NCI-H2081 treated with DMSO at 0.1 percent for 48 hours (cell line): ENCODE measurements at places on chromosomes 16 and 17.

DNA sequence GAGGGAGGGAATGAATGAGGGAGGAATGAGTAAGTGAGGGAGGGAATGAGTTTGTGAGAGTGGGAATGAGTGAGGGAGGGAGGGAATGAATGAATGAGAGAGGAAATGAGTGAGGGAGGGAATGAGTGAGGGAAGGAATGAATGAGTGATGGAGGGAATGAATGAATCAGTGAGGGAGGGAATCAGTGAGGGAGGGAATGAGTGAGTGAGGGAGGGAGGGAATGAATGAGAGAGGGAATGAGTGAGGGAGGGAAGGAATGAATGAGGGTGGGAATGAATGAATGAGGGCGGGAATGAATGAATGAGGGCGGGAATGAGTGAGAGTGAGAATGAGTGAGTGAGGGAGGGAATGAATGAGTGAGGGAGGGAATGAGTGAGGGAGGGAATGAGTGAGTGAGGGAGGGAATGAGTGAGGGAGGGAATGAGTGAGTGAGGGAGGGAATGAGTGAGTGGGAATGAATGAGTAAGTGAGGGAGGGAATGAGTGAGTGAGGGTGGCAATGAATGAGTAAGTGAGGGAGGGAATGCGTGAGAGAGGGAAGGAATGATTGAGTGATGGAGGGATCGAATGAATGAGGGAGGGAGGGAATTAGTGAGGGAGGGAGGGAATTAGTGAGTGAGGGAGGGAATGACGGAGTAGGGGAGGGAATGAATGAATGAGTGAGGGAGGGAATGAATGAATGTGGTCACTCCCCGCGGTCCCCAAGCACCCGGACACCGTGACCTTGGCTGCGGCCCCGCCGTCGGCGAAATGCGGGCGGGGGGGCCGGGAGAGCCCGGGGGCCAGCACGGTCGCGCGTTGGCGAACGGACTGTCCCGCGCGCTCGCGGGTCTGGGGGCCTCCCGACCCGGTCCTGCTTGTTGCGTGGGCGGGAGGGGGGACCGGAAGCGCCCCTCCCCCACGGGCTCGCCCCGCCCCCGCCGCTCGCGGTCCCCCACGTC, 1.1 kb upstream of the UBE2I start:
- DNase-seq = no peak

DNA sequence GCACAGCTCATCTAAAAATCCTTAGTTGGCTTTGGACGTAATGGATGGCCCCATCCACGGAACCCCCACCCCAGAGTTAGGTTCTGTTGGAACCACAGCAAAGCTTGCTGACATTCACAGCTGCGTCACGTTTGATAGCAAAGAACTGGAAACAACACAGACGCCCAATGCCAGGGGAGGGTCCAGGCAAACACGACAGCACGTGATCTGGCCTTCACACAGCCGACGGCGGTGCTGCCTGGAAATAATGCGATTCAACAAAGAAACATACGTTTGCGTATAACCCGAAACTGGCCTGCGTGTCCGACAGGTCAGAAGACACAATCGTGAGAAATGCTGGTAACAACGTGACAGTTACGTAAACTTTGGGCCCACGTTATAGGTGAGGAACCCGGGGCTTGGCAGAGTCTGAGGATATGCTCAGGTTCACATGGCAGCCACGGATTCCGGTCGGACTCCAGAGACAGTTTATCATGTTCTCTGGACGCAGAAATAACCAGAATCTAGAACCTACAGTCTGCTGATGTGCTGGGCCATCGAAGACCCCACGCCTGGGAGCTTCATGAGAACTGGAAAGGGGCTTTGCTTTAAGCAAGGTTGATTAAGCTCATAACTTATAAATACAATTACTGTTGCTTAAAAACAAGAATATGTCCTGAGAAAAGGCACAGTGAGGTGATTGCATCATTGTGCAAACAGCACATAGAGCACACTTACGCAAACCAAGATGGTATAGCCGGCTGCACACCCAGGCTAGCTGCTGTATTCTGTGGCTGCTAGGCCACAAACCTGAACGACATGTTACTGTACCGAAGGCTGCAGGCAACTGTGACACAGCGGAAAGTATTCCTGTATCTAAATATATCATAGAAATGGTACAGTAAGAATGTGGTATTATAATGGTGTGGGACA, 70.4 kb downstream of the RPH3AL start:
- DNase-seq = no peak

DNA sequence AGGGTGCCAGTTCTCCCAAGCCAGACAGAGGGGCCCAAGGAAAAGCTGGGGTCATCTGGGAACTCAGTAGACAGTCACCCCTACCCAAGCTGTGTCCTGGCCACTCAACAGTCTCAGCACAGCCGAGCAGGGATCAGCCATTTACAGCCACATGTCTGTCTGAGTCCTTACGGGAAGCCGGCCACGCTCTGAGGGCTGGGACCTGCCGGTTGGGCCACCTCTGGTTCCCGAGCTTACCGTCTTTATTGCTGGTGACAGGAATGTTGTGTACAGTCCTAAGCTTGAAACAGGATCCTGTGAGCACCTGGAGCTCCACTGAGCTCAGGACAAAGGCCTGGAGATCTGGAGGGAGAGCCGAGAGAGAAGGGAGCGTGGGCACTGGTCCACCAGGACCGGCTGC, 59.8 kb downstream of the TIMM22 start:
- DNase-seq = no peak

- no peak for DNase-seq
These were observed 27.9 kb upstream of the CPHXL start for GRCh38 chr16:75754141-75754540.

DNA sequence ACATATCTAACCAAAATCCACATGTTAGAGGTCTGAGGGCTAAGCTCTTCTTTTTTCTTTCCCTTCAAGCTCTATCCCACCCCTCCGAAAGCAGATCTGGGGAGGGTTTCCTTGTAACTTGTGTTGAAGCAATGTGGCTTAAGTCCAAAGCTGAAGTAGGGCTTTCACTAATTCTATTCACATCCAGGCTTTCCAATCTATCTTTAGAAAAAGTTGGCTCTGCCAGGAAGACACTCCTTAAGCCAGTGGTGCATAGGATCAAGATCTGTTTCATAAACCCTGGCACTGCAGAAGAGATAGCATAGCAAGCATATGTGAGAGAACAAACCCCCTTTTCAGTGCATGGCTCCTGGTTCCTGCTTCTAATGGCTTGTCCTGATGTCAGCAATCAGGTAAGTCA, 34.9 kb upstream of the DHX40 start:
- DNase-seq = no peak

DNA sequence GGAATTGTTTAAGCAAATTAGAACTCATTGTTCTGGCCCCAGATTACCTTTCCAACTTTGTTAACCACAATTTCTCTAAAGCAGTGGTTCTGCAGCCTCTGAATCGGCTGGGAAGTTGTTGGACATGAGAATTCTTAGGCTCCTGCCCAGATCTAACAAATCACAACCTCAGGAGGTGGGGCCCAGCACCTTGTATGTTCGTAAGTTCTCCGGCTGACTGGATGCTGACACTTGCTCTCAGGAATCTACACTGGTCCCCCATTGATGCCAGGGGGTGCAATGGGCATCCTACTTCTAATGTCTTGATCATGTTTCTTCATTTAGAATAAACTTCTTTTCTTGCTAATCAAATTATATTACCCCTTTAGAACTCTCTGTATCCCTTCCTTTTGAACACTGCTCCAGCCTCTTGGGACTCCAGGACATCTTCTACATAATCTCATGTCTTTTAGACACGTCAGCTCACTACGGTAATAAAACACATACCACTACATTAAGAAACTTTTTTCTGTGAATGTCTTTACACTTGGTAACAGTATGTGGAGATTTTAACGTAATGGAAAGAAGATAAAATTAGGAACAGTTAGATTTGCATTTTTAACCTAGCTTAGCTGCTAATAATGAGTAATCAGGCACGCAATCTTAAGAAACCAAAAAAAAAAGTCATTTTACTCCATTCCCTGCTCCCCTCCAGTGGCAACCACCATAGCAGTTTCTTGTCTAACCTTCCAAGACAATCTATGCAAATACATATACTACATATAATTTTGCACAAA, 143.2 kb downstream of the ITFG1 start:
- DNase-seq = no peak

- no peak for DNase-seq
These were observed 8.4 kb downstream of the PER1 start for GRCh38 chr17:8143581-8144400.

DNA sequence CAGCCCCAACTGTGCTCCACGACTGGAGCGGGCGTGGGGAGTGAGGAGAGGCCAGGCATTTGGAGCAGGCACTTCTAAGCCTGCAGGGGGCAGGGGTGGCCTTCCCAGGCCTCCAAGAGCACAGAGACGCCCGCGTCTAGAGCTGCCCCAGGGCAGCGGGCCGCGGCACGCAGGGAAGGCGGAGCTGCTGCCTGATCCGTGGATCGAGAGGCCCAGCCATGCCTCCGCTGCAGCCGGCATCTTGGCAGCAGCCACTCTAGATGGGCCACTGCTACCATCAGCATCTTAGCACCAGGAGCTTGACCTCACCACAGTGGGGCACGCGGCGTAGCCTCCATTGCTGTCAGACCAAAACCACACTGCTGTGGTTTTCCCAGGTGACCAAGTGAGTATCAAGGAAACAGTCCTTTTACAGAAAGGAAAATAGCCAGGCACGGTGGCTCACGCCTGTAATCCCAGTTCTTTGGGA, 20.4 kb upstream of the WDR45B start:
- no peak for DNase-seq

DNA sequence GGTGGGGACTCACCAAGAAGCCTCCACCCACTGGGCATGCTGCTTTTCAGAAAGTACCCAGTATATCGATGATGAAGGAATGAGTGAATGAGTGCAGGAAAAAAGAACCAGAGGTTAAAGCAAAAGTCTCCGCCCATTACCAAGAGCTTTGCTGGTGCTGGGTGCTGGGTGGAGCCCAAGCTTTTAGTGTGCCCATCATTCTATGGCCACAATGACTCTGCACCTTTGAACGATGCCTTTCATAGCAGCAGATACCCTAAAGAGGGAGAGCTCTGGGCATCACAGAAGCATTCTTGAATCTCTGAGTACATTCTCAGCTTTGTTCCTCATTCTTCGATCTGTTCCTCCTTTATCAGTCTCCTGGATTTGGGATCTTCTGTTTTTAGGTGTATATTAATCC, 450.7 kb upstream of the CCL2 start:
- no peak for DNase-seq

DNA sequence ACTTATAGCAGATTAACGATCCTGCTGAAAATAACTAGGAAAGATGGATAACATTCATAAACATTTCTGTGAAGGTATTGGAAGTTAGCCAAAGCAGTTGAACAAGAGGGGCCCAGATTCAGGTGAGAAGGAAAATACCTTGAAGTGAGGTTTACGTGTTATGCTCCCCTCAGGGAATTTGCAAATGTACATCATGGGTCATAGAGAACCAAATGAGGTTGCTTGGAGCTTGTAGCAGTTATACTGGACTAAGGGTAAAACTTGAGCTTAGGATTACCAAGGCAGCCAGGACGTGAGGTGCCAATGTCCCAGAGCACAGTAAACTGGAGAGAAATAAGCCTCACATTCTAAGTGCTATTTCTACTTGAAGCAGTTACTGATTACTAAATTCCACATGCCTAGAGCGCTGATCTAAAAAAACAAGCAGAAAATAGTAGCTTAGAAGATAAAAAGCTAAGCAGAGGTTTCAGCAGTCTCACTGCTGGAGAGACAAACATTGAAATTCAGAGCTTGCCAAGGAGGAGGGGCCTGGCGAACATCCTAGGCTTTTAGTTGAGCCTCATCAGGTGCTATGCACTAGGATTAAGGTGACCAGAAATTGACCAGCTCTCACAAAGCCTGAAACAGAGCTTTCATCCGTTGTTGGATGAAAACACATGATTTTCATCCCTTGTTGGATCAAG, 136.7 kb upstream of the FAM20A start:
- DNase-seq = no peak

GRCh38 chr17:17403065-17403464, 73.7 kb upstream of the MED9 start:
- no peak for DNase-seq

- no peak for DNase-seq
These were observed 334.9 kb downstream of the C16orf95 start for GRCh38 chr16:86982347-86982596.

DNA sequence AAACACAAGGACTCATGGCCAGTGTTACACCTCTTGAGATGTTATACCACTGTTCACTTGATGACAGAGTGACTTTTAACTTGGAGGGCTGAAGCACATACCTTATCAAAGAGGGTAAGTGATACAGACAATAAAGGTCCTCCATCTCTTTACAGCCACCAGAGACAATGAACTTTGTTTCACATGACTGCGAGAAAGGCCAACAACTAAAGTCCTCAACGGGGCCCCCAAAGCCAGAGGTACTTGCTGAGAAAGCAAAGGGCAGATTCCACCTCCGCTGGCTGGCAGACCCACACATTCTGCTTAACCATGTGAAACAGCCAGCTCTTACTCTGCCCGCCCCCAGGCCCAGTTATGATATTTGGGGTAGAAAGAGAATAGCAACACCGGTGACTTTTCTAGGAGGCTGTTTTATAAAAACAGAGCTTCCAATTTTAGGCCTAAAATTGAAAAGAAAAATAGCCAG, 21.4 kb downstream of the DCUN1D3 start:
- DNase-seq = no peak

DNA sequence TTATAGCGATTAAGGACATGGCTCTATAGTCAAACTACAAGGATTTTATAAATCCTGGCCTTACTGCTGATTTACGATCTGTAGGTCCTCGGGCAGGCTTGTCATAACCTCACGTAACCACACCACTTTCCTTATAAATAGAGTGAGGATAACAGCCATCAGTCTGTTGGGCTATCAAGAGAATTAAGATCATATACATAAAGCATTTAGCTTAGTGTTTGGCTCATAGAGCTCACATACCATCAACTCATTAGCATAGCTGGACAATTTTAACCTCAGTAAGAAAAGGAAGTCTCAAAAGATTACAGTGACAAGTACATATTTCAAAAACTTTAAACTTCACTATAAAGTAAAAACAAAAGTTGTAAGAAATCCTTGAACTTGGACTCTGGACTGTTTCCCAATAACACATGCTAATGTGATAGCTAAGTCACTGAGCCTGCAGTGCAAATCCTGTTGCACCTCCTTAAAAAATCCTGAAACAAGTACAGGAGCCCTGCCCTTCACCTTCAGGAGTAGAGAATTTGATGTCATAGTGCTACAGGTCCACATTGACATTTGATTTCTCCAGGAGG, 20.8 kb upstream of the CLEC3A start:
- DNase-seq = no peak

GRCh38 chr17:46978489-46979146, 435 bp downstream of the RPRML start:
- DNase-seq = no peak

DNA sequence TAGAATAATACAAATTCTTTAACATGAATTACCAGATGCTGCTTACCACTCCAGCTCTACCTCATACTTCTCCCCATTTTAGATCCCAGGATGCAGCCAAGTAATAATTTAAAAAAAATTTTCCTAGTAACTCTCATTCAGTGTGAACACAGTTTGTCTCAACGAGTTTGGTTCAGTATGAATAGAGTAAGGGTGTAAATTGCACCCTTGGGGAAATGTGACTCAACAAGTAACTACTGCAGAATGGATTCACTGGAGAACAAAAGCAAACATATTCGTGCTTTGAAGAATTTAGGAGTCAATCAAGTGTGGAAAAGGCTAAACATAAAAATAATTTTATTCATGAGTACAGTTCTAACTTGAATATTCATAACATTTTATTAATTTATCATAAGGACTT, 23.0 kb downstream of the KCNJ16 start:
- no peak for DNase-seq

- no peak for DNase-seq
These were observed 45.8 kb downstream of the WDR45B start for GRCh38 chr17:82602487-82602886.

GRCh38 chr16:49471038-49471727, 97.6 kb downstream of the C16orf78 start:
- no peak for DNase-seq
